CD4-positive, alpha-beta T cell (primary cell): ENCODE measurements at places on chromosomes 12 and 14. TPM values are rescaled to one million over a fixed set of nuclear protein-coding genes. Genes with fewer than 3 reads are reported as not detected.

TEX22 gene
- total RNA-seq = 1.3 TPM

SIX4 gene
- not detected for total RNA-seq

DNA sequence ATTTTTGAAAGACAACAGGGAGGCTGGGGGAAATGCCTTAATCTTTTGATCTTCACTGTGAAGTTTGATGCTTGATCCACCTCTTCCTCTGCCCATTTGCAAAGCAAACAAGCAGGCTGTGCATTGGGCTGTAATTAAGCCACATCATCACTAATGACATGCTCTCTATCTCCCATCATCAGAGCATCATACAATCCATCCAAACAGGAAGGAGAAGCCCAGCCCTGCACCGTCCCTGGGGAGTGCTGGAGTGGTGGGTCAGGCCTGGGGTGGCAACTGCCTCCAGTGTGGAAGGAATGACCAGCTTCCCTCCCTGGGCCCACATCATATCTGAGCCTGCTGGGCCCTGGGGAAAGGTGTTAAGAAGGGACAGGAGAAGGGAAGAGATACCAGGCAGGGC lies 6.9 kb upstream of the KRT74 start:
- DNase-seq = no peak

DNA sequence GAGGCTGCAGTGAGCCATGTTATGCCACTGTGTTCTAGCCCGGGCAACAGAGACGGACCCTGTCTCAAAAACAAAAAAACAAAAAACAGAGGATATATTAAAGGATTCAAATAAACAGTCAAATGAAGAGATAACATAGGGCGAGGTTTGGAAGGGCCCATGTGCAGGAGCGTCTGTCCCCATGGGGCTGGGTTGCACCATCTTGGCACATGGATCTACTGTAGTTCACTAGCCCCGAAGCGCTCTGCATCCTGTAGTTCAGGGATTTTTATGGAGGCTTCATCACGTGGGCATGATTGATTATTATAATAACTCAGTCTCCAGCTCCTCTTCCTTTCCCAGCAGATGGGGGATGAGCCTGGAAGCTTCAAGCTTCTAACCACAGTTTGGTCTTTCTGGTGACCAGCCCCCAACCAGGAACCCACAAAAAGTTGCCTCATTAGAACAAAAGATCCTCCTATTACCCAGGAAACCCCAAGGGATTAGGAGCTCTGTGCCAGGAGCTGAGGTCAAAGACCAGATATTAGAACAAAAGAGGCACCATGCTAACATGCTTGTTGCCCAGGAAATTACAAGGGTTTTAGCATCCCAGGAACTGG lies 59.9 kb downstream of the HCAR2 start:
- no peak for DNase-seq

DNA sequence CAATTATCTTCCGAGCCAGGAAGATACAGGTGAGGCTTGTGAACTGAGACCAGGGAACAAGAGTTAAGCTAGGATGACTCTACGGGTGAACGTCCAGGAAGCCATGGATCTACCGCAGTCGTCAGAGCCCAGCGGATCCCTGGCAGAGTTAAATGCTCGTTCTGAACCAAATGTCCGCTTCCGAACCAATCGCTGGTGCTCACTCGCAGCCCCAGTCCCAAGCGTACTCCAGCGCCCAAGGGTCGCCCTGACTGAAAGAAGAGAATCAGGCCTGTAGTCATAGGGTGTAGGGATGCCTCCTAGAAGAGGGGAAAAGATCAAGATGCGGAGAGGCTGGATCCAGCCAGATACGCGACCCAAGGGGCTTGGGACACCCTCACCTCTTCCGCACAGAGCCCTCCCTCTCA lies 283 bp downstream of the VIPAS39 start:
- no peak for DNase-seq

ZDHHC22 gene
- total RNA-seq = not detected

- peak; percentile 2 for DNase-seq
Observed at GRCh38 chr14:37903343-37904191, 304.1 kb upstream of the SSTR1 start.

DNA sequence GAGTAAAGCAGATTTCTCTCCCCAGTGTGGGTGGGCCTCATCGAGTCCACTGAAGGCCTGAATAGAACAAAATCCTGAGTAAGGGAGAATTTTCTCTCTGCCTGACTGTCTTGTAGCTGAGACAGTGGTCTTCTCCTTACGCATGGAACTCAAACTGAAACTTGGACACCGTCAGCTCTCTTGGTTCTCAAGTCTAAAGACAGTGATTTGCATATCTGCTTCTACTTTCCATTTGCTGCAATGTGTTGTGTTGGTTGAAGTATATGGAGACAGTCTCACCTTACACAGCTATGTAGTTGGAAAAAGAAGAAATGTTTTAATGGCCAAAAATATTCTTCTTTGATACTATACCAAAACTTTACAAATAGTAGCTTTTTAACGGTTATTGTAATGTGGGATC lies 160.2 kb upstream of the LMNTD1 start:
- no peak for DNase-seq

GRCh38 chr12:5262450-5262849 lies 169.5 kb upstream of the NTF3 start:
- DNase-seq = no peak

DNA sequence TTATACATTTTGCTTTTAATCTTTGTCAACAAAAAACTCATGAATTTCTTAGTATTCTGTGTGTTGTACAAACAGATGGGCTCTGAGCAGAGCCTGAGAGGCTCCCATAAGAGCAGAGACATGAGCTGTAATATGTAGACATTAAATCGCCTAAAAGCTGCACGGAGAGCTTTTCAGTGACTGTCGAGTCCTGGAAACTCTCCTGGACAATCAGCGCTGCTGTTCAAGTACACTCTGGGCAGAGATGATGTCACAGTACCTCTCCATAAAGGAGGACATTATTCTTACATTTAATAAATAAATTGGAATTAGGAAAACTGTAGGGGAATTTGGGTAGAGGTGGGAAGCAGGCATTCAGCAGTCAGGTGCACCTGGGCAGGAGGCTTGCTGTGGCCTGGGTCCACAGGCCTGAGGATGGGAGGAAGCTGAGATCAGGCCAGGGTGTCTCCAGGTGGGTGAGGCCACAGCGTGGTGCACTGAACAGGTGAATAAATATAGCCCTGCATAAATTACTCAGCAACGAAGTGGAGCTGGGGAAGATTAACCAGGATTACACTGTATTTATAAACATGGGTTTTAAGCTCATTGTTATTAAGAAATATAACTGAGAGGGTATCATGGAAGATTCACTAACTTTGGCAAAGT lies 13.3 kb upstream of the TCL1A start:
- DNase-seq = no peak

DACT1 gene
- 1.3 TPM for total RNA-seq

GRCh38 chr14:100535287-100536120 lies 51.7 kb downstream of the BEGAIN start:
- no peak for DNase-seq

GRCh38 chr14:97046967-97047366 lies 249.8 kb downstream of the VRK1 start:
- DNase-seq = no peak

DNA sequence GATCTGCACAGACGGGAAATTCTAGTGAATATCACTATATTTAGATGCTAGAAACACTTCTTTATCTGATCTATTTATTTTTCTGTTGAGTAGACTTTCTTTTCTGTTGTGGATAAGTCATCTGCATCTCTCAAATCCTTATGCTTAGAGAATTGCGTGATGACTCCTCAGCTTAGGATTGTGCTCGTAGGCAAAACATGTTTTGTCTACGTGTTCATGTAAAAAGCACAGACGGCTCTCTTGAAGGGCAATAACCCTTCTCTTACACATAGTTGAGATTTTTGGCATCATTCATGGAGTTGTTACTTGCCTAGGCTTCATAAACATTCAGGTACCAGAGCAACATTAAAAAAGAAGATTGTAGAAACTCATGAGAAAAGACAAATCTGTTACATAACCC lies 18.6 kb downstream of the PPFIBP1 start:
- no peak for DNase-seq

- DNase-seq = no peak
Observed at GRCh38 chr12:94563286-94563685, 87.1 kb downstream of the TMCC3 start.
